ENCODE measurements at places on chromosomes 12 and 14.

- DNase-seq: no peak
These were observed 388.8 kb downstream of the PDZRN4 start for GRCh38 chr12:41576925-41577324.

DNA sequence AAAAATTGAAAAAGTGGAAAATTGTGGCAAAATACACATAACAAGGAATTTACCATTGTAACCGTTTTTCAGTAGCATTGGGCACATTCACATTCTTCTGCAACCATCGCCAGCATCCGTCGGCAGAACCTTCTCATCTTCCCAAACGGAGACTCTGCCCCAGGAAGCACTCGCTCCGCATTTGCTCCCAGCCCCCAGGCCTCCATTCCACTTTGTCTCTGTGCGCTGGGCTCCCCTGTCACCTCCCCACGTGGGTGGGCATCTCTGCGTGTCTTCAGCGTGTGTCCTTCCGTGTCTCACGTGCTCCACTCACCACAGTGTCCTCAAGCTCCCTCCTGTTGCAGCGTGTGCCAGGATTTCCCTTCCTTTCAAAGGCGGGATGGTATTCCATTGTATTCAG, 9.9 kb downstream of the GPR132 start:
- DNase-seq: no peak

DNA sequence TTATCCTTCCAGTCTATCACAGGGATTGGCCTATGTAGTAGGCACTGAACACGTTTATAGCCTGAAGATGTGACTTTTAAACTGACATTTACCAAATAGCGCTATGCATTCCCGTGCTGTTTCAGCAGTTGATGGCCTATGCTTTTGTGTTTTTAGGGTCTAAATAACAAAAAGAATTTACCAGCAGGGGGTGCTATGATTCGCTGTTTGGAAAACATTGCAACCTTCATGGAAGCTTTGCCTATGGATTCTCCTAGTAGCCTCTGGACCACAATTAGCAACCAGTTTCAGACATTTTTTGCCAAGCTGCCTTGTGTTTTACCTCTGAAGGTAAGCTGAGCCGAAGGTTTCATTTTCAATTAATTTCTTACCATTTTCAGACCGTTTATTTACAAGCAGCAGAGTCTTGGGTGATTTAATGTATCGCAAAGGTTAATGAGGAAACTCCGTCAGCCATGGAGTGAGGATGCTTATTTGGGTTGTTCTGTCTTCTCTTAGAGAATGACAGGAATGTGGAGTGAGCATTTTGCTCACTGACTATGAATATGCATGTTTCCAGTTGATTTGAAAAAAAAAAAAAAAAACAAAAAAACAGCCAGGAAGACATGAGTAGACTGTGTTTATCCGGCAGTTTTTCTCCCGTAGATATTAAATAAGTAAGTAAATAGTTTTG, 133.1 kb downstream of the PRIMA1 start:
- no peak for DNase-seq

DNA sequence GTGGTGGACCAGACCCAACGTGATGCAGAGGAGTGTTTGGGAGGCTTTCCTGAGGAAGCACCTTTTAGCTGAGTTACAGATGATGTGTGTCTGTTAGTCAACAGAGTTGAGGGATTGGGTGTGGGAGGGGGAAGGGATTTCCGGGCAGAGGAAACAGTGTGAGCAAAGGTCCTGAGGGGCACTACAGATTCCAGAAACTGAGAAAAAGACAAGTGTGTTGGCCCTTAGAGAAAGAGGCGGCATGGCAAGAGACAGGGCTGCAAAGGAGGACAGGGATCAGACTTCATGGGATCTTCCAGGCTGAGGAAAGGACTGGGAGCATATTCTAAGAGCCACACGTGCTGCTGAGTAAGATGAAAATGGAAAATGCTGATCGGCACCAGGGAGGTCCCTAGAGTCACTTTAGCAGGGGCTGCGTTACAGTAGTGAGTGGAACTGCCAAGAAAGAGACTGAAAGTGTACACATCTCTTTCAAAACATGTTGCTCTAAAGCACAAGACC, 9.4 kb upstream of the RPS6KL1 start:
- no peak for DNase-seq

GRCh38 chr12:90292183-90292582, 583.5 kb upstream of the ATP2B1 start:
- no peak for DNase-seq

DNA sequence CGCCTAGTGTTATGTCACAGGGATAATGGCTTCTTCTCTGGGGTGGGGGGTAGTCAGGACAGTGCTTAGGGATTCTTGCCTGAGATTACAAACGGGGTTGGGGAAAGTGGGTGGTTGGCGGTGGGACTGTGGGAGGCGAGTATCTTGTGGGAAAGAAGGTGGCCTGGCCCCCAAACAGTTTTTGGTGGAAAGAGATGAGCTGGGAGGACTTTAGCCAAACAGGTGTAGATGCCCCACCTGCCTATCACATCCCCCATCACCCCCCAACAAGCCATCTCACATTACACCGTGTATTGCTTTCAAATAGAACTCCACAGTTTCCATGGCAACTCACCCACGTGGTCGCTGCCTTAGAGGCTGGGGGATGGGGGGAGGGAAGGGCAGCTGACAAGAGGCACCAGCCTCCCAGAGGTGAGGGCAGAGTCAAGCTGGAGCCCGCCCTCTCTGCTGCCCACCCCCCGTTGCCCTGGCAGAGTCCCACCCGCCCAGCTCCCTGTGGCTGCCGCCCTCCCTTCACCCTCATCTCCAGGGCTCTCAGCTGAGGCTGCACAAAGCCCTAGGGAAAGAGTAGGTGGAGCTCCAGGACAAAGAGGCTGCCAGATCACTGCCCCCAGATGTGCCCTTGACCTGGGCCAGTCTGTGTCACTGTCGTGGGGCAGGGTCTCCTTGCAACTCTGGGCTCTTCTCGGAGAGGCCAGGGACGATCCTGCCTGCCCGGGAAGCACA, 98.3 kb downstream of the LRRC74A start:
- no peak for DNase-seq

DNA sequence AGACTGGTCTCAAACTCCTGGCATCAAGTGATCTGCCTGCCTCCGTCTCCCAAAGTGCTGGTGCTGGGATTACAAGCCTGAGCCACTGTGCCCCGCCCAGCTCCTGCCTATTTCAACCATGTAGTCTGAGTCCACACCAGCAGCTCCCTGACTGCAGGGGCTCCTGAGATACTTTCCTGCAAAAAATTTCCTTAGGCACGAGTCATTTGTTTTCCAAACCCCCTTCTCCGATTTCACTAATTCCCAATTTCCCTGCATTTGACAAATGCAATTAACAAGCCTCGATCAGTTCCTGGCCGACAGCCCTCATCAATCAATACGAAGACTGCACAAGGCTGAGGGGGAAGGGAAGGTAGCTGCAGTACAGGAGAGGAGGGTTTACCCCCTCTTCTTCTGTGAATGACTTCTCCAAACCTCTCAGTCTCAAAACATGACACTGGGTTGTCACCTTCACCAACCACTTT, 10.1 kb downstream of the PSMB5 start:
- no peak for DNase-seq

- no peak for DNase-seq
These were observed 27.5 kb downstream of the CCDC91 start for GRCh38 chr12:28217805-28218204.

DNA sequence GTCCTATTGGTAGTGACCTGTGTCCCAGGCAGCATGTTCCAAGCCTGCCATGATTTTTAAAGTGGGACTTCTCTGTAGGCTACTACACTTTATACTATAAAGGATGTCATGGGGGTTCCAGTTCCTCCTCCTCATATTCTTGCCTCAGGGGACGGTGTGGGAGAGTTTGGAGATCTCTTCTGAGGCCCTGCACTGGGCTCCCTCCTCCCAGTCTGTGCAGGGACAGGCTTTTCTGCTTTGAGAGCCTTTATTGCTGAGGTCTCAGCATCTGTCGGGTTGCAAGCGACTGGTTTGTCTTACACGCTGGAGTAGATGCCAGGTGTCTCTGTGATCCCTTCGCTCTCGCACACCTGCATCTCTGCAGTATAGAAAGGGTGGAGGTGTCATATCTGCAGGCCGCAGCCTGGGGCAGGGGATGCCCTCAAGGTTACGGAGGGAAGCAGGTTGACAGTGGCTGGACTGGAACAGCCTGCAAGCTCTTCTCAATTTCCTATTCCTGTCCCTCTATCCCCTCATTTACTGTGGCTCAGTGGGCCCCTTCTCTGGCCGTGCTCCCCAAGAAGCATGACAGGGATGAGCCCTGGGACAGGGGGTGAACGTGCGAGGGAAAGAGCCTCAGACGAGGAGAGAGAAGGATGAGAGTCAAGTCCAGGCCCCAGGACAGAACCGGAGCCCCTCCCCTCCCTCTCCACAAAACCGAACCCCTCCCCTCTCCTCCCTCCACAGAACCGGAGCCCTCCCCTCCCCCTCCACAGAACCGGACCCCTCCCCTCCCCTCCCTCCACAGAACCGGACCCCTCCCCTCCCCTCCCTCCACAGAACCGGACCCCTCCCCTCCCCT, 51.3 kb downstream of the SLC6A12 start:
- DNase-seq: no peak

DNA sequence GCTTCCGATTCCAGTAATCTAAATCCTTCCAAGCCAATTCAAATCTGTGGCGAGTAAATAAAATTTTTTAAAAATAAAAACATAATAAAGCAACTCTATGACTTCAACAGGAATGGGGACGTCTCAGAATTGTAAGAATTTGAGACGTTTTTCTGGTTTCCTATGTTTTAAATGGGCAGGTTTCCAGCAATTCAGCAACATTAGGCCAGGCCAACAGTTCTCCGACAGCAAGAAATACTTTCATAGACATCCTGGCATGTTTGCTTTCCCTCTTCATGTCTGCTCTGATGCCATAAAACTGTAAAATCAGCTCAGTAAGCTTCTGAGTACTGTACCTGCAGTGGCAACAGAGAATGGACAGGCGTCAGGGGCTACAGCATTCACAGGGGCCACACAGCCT, 35.8 kb upstream of the DICER1 start:
- no peak for DNase-seq

DNA sequence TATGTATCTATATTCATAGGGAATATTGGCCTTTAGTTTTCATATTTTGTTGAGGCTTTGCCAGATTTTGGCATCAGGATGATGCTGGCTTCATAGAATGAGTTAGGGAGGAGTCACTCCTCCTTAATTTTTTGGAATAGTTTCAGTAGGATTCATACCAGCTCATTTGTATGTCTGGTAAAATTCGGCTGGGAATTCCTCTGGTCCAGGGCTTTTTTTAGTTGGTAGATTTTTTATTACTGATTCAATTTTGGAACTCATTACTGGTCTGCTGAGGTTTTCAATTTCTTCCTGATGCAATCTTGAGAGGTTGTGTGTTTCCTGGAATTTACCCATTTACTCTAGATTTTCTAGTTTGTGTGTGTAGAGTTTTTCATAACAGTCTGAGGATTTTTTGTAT, 175.2 kb downstream of the EPS8 start:
- no peak for DNase-seq

- no peak for DNase-seq
These were observed 15.4 kb upstream of the CLMN start for GRCh38 chr14:95335071-95335470.

DNA sequence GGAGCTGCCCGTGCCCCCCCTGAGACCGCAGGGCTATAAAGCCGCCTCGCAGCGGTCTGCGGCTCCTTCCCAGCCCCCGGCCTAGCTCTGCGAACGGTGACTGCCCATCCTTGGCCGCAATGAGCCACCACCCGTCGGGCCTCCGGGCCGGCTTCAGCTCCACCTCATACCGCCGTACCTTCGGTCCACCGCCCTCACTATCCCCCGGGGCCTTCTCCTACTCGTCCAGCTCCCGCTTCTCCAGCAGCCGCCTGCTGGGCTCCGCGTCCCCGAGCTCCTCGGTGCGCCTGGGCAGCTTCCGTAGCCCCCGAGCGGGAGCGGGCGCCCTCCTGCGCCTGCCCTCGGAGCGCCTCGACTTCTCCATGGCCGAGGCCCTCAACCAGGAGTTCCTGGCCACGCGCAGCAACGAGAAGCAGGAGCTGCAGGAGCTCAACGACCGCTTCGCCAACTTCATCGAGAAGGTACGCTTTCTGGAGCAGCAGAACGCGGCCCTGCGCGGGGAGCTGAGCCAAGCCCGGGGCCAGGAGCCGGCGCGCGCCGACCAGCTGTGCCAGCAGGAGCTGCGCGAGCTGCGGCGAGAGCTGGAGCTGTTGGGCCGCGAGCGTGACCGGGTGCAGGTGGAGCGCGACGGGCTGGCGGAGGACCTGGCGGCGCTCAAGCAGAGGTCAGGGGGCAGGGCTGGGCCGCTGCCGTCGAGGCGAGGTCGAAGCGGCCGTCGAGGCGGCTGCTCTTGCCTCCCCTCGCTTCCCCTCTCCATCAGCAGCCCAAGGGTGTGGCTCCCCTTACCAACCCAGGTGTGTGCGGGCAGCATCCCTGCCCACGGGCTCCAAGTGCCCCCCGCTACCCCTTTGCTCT, at the start of gene PRPH:
TSS of gene PRPH (plus strand) at position 66 of the 855 bp plus-strand sequence. CDS start at position 120, 54 bp downstream.
- DNase-seq: no peak

DNA sequence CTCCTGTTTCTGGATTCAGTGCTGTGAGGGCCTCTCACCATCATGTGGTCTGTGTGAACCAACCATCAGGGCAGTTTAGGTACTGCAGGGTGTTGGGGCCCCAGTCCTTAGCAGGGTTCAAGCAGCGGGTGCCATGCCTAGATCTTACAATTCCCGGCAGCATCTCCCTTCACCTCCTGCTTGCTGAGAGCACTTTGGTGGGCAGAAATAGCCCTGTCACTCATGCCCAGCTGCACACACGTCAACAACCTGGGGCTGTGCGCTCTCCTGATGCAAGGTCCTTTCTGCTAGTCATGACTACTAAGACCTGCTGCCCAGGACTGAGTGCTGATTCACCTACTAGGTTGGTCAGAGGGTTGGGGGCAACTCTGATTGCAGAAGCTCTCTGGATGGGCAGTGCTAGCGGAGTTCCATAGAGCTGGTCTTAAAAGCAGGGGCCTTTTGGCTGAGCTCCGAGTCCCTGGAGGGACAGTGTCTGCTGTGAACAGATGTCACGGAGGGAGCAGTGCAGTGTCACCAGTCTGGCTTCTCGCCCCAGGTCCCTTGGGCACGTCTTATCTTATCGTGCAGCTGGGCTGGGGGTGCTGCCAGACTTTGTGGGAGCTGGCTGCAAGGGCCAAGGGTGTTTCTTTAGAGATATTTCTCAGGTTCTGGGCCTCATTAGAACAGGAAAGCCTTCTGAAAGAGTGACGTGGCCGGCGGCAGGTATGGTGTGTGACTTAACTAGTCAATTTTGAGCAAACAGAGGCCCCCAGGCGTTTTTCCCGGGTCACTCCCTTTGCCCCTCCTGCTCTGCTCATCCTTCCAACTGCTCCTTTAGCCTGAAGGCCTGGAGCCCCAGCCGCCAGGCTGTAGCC, 71.8 kb downstream of the NINJ2 start:
- peak; percentile 91 for DNase-seq

DNA sequence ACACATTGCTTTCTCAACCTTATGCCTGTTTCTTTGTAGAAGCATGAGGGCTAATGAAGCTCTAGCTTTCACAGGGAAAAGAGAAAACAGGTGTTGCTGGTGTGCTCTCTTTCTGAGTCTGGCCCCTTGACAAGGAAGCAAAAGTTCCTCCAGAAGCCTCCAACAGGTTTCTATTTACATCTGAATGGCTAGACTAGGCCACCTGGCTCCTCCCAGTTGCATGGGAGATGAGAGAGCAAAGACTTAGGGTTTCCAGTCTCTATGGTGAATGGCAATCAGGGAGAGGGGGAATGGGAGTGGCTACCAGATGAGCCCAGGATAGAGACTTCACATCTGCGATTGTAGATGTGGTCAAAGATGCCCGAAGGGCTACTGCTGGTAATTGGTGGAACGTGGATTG, 138.1 kb upstream of the PLXNC1 start:
- DNase-seq: no peak
